ENCODE measurements at places on chromosomes 13 and 19.

- no peak for DNase-seq
Measured at GRCh38 chr13:41785402-41786172, 175.3 kb downstream of the VWA8 start.

- no peak for DNase-seq
Measured at GRCh38 chr13:101325423-101325822, 90.9 kb downstream of the NALCN start.

DNA sequence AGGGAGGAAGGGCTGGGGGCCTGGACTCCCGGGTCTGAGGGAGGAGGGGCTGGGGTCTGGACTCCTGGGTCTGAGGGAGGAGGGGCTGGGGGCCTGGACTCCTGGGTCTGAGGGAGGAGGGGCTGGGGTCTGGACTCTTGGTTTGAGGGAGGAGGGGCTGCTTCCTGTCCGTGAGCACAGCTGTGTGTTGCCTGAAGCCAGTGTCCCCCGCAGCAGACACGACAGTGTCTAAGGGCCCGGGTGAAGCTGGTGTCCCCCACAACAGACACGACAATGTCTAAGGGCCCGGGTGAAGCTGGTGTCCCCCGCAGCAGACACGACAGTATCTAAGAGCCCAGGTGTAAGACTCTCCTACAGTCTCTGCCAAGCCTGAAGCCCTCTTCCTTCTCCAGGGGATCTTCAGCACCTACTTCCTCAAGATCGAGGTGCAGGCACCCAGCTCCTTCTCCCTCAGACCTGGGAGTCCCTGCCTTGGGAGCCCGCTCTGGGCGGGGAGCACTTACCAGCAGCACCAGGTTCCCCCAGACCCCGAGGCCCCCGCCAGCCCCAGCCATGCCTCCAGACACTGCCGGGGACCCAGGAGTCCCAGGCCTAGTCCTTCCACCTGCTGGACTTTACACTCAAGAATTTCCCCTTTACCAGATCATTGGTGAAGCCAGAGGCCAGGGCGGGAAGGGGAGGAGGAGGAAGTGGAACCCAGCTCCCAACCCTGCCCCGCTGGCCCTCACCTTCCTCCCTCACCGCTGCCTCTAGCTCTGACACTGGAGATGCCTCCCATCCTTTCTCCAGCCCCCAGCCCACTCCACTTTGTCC, at the start of gene PTPRH:
Gene PTPRH, minus strand, starts transcription at position 622 of the 813 bp plus-strand sequence. Its CDS starts 68 bp downstream, at position 554.
- DNase-seq = peak; percentile 46

DNA sequence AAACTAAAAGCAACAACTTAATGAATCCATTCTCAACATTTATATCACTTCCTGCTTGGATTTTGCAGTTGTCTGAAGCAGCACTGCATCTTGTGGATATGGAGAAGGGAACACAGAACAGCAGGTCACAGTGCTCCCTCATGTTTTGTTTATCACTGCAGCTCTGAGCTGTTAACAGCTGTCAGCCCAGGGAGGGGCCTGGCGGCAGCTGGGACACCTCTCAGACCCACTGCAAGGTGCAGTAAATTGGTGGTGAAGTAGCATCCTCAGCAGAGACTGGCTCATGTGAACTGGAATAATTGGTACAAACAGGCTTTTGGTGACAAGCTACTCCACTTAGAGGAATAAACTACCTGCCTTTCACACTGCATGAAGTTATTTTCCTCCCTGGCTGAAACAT, 170.4 kb downstream of the LIG4 start:
- no peak for DNase-seq

GRCh38 chr19:51356159-51356801, 9.9 kb downstream of the ETFB start:
- no peak for DNase-seq

- no peak for DNase-seq
Measured at GRCh38 chr19:33960566-33960965, 163.9 kb downstream of the KCTD15 start.

GRCh38 chr13:44352671-44353070, 21.0 kb upstream of the SERP2 start:
- no peak for DNase-seq

GRCh38 chr13:34833562-34834182, 108.4 kb upstream of the NBEA start:
- DNase-seq = no peak

DNA sequence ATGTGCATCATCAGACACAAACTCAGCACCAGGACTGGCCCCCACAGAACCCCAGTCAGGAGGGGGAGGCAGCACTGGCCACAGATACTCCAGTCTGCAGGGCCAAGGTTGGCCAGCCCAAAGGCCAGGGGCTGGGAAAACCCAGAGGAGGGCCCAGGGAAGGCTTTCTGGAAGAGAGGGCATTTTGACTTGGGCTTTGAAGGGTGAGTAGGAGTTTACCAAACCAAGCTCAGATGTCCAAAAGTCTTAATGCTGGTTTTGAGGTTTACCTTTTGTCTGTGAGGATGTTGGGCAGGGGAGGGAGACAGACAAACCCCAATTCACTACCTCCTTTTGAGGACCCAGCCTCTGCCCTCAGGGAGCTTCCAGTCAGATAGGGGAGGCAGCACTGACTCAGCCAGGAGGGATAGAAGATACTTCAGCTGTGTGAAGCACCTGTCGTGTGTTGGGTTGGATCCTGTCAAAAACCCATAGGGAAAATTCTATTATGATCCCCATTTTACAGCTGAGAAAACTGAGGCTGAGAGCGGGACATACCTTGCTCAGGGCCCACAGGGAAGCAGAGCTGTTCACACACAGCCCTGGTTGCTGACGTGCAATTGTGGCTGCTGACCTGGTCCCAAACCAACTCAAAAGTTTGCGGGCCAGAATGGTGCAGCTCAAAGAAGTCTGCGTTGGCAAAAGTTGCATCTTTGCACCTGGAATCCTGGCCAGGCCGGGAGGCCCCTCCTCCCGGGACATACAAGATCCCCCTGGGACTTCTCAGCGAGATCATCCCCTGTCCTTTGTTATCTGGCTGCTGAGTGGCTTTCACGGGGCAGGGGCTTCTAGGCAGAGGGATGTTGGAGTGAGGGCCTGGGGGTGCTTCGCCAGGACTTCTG, 13.1 kb downstream of the CILP2 start:
- no peak for DNase-seq

DNA sequence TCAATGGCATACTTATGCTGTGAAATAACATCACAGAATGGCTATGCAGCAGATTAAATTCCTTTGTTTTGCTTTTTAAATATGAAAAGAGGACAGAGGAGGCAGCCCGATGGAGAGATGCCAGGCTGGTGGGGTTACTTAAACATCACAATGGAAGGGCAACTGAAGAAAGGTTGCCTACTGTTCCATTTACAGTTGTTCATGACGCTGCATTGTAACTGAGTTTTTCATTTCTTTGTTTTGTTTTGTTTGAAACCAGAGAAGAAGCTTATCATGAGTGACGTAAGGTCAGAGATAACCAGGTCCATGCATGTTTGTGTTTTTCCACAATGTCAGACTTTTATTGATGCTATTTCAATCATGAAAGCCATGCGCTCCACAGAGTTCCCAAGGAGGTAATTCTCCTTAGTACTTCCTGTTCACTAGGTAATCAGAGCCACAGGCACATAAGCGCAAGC, 273.8 kb downstream of the LHFPL6 start:
- no peak for DNase-seq

GRCh38 chr13:87052731-87053130, 618.4 kb upstream of the SLITRK5 start:
- DNase-seq = no peak

GRCh38 chr13:23668562-23668961, 98.3 kb downstream of the TNFRSF19 start:
- no peak for DNase-seq
